CD4-positive, alpha-beta T cell treated with Interleukin-17A for 4 hours (primary cell): ENCODE measurements at places on chromosomes 2 and 18.

GRCh38 chr18:58324824-58325480, 280.9 kb downstream of the NEDD4L start:
- no peak for DNase-seq

DNA sequence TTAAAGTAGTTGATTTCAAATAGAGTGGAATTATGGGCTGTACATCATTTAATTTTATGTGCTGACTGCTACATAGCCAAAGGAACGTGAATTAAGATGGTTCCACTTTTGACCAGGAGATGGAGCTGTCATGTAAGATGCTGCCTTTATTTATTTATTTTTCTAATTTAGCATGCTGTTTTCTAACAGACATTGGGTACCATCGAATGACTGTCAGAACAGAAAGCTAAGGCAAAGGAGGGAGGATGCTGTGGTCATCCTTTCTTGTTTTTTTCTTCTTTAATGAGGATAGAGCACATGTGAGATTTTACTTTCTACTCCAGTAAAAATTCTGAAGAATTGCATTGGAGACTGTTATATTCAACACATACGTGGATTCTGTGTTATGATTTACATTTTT, at the start of gene SCN2A:
TSS of gene SCN2A (plus strand) at position 185 of the 400 bp plus-strand sequence. CDS start 56,410 bp downstream, outside the sequence.
- DNase-seq, result no peak

DNA sequence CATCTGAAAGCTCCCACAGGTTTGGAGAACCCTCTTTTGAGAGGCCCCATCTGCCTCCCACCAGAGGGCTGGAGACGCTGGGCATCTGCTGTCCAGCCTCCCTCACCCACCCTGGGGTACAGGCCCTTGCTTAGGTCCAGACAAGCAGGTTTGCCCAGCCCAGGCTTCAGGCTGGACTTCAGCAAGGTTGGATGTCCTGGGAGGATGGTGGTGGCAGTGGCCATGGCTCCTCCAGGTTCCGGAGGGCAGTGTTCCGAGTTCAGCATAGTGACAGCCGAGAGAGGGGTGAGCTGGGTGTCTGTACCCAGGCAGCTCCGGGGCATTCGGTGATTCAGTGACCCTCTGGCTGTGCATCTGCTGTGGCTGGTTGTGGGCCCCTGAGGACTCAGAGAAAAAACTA, 58.2 kb upstream of the HDAC4 start:
- DNase-seq, result no peak

DNA sequence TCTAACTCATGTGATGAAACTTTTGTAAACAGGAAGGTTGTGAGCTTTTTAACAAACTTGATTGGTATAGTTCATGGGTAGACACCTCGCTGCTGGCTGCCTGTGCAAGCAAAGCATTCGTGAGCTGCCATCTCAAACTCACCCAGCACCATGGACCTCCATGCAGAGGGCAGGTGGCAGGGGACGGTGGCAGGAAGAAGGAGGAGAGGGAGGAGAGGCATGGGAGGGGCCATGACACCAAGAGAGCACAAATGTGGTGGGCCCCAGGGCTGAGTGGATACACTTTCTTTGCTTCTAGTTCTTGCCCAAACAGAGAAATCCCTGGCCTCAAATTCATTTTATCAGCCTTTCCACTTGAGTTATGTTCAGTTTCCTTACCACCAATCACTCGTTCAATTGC, 29.1 kb downstream of the AFG3L2 start:
- no peak for DNase-seq

DNA sequence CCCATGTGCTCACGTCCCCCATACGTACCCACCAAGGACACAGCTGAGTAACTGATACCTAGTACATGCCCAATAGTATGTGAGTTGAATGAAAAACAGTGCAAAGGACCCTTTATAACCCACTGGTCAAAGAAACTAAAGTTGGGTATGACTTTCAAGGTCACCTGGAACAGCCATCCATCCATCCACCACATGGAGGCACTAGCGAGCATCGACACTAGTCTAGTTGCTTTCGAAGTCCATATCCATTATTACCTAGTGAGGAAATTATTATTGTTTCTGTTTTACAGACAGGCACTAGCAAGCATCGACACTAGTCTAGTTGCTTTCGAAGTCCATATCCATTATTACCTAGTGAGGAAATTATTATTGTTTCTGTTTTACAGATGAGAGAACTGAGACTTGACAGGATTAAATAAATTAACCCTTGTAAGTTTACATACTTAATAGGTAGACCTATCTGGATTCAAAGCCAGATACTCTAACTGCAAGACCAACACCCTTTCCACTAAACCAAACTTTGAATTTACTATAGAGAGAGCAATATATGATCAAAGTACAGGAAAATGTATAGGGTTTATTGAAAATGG, 233.7 kb downstream of the METTL4 start:
- peak; percentile 57 for DNase-seq

DNA sequence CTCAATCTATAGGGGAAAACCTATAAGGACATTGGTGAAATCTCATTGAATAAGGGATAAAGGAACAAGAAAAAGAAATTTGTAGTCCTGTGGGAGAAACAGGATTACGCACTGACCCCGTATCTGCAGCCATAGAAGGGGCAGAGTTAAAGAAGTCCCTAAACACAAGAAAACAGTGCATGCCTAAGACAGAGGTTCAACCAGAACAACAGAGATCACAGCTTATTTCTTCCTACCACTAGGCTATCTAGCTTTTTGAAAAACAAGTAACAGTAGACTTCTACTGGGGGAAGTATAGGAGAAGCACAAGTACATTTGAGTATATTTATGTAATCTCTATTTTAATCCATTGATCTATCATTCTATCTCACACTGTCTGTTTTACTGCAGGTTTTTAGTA, 485.2 kb upstream of the REG3G start:
- no peak for DNase-seq

DNA sequence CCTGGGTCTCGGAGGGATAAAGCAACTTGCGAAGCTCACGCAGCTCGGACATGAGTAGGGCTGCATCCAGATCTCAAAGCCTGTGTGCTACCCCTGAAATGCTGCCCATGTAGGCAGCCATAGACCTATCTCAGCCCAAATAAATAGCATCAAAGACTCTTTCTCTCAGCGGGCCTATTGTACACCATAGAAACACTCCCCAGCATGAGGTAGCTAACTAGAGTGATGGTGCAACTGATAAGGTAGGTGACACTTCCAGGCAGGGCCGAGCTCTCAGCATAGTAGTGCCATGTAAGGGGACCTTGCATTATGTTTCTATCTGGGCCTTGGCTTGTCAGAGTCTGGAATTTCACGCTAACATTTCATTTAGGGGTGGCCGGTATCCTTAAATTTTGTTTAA, 52.4 kb downstream of the RABL2A start:
- DNase-seq, result no peak

GRCh38 chr2:201383136-201383535, 26.0 kb upstream of the FLACC1 start:
- DNase-seq, result no peak

- no peak for DNase-seq
Measured at GRCh38 chr2:10678225-10678624, 11.6 kb downstream of the NOL10 start.
